ENCODE measurements at places on chromosomes 2 and 18.

DNA sequence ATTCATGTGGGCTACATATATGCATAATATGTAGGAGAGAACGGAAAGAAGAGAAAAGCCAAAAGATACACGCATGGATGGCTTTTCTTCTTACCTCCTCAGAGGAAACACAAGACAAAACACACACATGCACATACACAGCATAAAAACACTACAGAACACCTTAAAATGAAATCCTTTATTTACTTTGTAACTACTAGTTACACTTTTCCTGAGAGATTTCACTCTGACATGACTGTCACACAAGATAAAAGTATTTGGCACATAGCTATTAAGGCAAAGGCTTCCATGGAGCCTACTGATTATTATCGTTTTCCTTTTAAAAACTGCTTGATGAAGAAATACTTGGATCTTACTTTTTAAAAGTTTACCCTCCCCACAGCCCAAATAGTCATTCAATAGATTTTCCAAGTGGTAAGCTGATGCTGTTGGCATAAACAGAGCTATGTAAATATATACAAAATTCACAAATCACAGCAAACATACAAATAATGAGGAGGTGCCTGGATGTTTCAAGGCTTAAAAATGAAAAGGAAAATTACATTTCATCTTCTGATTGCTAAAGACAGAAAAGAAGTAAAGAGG lies 8.6 kb downstream of the ZEB2 start:
- DNase-seq: no peak

DNA sequence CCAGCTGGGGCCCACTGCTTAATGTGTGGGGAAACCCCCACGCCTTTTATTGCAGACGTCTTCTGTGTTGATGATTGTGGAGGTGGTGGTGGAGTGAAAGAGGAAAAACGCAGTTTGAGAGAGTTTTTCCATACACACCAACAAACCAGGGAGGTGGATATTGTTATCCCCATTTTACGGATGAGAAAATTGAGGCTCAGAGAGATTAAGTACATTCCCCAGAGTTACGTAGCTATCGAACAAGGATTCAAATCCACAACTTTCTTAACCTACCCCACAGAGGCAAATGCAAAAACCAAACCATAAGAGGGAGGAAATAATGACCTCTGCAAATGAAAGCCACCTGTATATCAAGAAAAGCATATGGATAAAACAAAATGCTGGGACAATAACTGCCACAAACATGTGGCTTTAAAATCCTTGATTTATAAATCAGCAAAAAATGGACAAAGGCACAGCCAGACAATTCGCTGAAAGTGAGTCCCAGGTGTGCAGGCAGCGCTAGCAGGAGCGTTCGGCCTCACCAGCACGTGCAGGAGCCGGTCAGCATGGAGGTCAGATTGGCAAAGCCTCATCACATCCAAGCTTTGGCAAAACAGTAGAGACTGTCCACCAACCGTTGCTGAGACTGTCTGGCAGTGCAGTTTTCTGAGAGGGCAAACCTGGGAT lies 12.6 kb upstream of the RAB17 start:
- DNase-seq: no peak

- DNase-seq: peak; percentile 56
Measured at GRCh38 chr2:162839419-162839818, 852 bp upstream of the KCNH7 start.

- DNase-seq: no peak
Measured at GRCh38 chr2:207333599-207334300, 168.0 kb upstream of the KLF7 start.

GRCh38 chr2:234203135-234203984 lies 152.9 kb downstream of the SPP2 start:
- no peak for DNase-seq

DNA sequence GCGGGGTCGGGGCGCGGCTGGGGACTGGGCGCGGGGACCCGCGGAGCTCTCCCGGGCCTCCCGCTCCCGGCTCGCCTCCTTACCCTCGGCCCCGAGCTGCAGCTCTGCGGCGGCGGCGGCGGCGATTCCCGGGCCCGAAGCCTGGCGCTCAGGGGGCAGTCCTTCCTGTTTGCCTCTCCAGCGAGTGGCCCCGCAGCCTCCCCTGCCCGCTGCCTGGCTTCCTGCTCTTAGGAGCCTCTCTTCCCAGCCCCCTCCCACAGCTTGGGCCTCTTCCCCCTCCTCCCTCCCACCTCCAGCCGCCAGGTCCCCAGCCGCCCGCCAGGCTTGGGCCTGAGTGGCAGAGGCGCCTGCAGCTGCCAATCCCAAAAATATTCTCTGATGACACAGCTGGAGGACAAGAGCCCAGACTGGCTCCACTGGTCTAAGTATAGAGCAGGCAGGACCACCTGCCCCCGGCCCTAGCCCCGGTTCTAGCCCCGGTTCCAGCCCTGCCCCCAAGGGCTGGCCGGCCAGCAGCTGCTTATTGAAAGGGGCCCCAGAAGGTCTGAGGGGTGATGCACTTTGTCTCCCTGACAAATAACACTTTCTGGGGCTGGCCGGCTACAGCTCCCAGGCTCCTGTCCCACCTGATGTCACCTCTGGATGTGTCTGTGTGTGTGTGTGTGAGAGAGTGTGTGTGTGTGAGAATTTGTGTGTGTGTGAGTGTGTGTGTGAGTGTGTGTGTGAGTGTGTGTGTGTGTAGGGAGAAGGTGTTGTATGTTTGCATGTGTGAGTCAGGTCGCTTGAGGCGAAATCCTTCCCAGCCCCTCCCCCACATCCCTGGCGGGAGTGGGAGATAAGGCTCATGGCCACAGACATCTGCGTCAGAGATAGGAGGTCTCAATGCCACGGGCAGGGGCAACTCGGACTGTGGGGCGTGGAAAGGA lies at the start of gene OBSL1:
Gene OBSL1 (minus strand): TSS at position 229 of the 926 bp plus-strand sequence. CDS start 307 bp downstream, outside the sequence.
- peak; percentile 90 for DNase-seq

Data from SHP77 treated with DMSO at 0.1 percent for 48 hours (cell line).